CD4-positive, alpha-beta T cell treated with Interleukin-6 at 100 ng/mL for 8 hours (primary cell): ENCODE measurements at places on chromosomes 5 and 9.

DNA sequence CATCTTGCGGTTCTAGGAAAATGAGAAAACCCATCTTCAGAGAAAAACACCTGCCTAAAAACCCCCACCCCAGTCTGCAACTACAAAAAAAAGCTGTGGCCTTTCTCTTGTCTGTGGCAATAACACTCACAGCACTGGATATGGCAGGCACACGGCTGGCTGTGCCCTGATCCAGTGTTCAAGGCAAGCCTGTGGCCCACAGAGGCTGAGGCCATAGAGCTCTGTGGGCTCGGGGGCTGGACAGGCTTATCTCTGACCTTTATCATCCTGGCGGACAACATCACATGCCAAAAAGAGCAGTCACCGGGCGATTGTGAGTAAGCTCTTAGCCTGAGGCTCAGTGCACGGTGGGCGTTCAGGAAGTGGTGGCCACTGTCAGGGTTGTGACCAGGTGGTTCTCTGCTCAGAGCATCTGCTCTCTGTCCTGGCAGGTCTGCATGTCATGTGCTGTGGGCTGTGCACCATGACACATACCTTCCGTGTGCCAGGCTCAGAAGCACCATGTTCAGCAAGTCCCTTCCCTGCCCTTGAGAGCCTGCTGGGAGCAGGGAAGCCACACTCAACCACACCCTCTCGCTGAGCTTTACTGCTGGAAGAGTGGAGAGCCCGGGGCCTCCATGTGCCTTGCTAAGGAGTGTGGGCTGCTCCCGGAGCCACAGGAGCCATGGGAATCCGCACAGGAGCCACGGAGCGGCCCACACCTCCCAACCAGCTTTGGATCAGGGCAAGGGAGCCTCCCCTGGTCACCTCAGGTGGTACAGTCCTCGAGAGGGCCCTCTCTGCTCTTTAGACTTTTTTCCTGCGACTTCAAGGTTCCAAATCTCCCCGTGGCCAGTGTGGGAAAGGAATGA lies 34.6 kb upstream of the WDR38 start:
- DNase-seq = no peak

- DNase-seq = no peak
Observed at GRCh38 chr9:78725503-78725902, 428.6 kb downstream of the PSAT1 start.

- DNase-seq = no peak
Observed at GRCh38 chr5:103346162-103346748, 87.7 kb downstream of the MACIR start.

DNA sequence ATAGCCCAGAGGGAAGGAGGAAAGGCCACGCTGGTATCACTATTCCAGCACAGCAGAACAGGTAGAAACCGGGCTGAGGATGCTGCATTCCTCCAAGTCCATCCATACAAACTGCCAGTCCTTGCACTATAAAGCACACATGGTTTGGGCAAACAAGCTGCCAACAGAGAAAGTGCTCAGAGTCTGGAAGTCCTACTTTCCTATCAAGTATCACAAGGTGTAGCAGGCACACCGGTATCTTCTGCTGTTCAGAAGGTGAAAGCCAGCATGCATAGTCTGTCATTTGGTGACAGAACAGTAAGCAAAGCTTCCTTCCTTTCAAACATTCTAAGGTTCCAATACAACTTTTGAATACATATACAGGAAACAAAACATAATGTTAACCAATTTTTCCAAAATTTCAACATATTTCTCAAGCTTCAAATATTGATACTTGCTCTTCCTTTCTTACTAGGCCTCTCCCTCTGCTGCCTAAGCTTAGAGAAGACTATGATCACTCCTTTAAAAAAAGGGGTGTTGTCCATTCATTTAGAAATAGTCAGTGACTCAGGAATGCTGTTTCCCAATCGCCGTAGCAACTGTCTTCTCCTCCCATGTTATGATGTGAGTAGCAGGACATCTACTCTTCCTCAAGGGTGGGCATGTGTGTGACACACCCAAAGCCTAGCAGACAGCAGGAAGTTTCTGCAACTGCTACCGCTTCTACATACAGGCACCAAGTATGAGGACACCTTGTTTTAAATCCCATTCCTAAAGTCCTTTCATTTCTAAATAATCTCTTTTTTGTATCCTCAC lies 14.7 kb downstream of the DIAPH1 start:
- DNase-seq = peak; percentile 24

DNA sequence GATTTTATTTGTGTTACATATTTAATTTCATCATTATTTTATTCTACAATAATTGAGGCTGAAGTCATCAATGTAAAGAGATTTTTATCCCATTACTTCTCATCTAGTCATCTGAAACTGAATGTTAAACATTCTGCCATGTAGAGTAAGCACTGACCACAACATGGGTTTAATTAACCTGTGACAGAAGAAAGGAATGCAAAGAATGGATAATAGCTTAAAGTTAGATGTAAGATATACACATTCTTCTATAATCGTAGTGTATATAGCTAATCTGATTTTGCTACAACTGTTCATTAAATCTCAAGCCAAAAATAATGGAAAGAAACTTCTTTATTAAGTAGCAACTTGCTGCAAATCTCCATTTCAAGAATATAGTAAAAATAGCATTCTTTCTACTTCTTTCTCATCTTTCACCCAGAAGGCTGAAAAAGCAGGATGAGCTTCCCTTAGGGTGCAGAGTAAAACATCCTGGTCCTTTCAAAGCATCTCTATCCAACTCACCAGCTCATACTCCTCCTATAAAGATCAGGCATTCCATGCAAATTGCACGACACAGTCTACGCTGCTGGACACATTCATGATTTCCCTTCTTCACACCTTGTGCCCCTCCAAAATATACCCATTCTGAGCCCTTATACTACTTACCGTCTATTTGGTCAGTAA lies 115.2 kb downstream of the EFNA5 start:
- no peak for DNase-seq

GRCh38 chr9:115799734-115800133 lies 353.9 kb upstream of the PAPPA start:
- DNase-seq = no peak

GRCh38 chr9:119283078-119283794 lies 86.0 kb downstream of the BRINP1 start:
- no peak for DNase-seq

GRCh38 chr9:2132484-2133082 lies 117.4 kb downstream of the SMARCA2 start:
- no peak for DNase-seq

DNA sequence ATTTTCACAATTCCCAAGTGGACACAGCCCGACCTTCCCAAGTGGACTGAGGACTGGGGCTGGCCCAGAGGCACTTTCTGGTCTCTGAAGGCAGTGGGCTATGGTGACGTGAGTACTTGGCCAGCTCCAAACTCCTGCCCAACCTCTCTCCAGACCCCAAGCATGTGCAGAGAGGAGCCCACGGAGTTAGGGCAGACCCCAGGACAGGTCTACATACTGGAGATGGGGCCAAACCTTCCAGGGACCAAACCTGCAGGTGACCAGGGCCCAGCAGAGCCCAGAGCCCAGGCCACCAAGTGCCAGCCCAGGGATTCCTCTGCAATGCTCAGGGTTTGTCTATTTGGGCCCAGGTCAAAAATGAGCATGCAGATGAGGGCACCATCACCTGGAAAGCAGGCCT lies 15.3 kb downstream of the BRD3 start:
- no peak for DNase-seq

- DNase-seq = no peak
Observed at GRCh38 chr5:125348936-125349831, 602.7 kb upstream of the ZNF608 start.

- DNase-seq = peak; percentile 89
Observed at GRCh38 chr5:1385395-1386273, 40.7 kb upstream of the CLPTM1L start.

GRCh38 chr9:21016701-21017491 lies 14.5 kb downstream of the HACD4 start:
- DNase-seq = no peak

DNA sequence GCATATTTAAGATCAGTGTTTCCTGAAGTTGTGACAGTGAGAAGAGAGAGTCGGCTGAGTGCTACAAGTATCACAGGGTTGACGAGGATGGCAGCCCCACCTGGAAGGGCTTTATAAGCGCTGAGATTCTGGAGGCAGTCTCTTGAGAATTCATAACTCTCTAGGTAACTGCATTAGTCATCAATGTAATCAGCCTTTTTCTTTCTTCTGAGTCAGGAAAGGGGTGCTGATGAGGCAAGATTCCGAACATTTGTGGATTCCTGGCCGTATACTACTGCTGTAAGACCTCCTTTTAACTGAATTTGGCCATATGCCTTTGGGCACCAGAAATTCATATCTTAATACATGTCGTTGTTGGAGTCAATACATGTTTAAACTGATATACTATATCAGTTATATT lies 6.6 kb upstream of the RNF20 start:
- no peak for DNase-seq

DNA sequence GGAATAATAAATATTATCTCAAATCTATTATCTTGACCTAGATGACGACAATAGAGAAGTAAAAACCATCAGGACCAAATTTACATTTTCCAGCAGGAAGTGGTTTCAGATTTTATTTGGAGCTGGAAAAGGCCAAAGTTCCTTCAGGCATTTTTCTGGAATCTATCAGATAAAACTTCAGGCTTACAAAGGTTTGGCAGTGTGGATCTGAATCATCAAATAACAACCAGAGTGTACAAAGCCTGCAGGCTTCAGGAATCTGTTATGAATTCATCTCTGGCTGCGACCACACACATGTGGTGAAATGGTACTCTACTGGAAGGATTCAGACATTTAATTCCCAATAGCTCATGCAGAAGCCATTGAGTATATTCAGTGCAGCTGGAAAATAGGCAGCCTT lies 726.4 kb upstream of the GRAMD2B start:
- DNase-seq = no peak

DNA sequence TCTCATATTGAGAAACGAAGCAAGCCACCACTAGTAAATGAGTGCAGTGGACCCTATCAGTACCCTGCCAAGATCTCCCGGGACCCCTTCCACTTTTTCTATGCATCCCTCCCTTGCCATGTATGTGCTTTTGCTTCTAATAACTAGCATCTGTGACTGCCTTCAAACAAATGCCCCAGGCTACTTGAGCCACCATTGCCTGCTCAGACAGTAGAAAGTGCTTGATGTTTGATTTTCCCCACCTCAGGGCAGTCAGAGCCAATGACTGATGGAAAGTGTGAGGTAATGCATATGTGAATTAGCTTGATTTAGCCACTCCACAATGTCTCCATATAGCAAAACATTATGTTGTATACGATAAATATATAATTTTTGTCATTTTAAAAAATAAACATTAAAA lies 797.3 kb upstream of the ACO1 start:
- no peak for DNase-seq

GRCh38 chr5:56140073-56140472 lies 93.1 kb downstream of the ANKRD55 start:
- DNase-seq = no peak

- no peak for DNase-seq
Observed at GRCh38 chr5:673831-674629, 19.1 kb downstream of the TPPP start.

DNA sequence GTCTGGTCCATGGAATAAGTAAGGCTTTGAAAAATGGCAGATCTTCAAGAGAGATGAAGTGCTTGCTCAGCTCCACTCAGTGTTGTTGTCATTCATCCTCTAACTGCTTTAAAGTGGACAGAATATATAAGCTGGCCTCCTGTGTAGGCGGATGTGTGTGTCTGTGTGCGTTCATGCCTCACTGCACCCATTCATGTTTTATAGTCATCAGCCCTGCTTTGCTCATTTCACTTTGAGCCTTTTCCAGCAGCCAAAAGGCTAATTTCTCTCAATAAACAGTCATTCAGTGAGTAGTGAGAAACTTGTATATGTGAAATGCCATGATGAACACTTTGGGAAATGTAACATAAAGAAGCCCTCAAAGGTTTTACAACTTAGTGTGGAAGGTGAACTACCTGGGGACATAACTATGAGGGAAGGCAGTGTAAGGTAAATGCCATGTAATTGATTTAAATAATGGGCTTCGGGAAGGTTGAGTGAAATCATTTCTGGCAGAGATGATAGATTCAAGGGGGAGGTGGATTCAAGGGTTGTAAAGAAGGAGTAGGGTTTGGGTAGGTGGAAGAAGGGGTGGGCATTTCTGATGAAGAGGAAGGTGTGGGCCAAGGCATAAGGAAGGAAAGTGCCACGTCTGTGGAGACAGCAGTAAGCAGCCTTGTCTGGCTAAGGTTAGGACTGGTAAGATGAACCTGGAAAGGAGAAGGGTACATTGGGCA lies 15.7 kb downstream of the TTC23L start:
- no peak for DNase-seq

DNA sequence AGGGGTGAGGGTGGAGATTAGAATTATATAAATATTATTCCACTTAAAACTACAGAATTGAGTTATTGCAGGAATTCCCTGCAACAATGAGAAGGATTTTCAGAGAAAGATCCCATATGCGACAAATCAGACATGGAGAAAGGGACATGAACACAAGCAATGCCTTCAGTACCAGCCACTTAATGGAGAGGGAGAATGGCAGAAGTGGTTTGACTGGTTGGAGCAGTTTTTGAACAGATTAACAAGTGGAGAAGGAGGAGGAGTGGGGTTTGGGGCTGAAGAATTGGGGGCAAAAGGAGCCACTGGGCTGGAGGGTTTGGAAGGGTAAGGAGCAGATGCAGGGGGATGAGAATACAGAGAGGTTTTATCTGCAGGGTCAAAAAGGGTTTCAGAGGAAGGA lies 620.9 kb upstream of the PTPRD start:
- DNase-seq = no peak

DNA sequence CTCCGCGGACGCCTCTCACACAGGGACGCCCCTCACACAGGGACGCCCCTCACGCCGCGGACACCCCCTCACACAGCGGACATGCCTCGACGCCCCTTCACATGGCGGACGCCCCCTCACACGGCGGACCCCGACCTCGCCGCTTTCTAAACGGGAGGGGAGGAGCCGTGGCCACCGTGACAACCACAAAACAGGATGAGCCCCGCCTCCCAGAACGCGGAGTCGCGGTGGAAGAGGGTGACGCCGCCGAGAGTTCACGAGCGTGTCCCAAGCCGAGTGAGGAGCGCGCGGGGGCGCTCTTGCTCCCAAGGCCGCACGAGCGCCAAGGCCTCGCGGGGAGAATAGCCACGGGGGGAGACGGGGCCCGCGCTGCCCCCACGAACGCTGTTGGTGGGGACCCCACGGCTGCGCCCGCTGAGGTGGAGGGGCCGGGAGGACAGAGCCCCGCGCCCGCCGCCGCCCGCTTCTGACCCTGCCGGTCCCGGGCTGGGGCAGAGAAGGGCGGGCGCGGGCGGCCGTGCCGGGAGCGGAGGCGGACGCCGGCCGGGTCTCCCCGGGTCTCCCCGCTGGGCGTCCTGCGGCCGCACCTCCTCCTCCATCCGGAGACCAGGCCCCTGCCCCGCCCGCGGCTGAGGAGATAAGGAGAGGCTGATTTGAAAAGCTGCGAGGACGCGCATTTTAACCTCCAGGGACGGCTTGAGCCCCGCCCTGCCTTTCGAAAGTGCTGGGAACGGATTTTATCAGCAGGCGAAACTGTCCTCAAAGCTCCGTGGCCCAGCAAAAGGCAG lies 3.9 kb upstream of the NKD2 start:
- peak; percentile 17 for DNase-seq
